Kasumi-1 (cell line): ENCODE measurements at places on chromosomes 7 and 10.

GRCh38 chr7:38373155-38373554 is 99.7 kb upstream of the TARP start:
- no peak for DNase-seq

DNA sequence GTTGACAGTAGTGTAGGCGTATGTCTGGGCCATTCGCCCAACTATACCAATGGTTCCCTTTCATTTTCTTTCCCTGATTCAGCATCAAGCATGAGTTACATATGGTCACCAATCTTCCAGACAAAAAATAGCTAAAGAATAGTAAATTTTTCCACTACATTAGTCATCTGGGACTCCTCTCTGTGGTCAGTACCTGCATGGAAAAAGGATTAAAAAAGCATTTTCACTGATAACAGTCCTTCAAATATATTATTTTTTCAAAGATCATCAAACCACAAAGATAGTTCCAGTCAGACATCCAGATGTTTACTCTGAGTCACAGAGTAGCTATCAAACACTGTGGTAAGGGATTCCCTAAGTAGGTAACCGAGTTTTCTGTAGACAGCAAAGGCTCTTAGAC is 302.6 kb upstream of the SEMA3D start:
- no peak for DNase-seq

DNA sequence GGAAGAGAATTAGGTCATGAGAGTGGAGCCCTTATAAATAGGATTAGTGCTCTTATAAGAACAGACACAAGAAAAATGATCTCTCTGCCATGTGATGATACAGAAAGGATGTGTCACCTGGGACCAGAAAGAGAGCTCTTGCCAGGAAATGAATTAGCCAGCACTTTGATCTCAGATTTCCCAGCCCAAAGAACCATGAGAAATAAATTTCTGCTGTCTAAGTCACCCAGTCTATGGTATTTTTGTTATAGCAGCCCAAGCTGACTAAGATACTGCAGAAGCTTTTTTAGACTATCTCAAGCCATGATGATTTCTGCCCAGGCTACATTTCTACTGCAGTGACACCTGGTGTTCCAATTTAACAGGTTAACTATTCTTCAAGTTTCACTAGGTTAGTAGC is 84.8 kb downstream of the RSU1 start:
- no peak for DNase-seq

DNA sequence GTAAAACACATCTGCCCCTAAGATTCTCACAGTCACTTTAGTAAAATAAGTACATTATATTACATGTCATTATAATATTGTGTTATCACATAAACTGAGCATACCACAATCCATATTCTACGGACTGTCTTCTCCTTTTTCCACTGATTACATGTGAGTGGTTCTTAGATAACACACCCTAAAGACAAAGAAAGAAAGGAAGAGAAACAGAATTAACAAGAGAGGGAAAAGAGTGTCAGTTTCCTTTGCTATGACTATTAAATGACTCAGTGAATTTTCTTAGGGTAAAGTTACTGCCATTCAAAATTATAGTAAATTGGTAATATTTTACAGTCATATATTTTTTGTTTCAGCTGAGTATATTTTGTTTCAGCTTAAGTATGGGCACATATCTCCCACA is 268.3 kb downstream of the TWIST1 start:
- DNase-seq = no peak

GRCh38 chr10:104441329-104442000 is 87.8 kb downstream of the CFAP58 start:
- DNase-seq = no peak

- no peak for DNase-seq
Measured at GRCh38 chr7:108650467-108650866, 80.8 kb downstream of the DNAJB9 start.

DNA sequence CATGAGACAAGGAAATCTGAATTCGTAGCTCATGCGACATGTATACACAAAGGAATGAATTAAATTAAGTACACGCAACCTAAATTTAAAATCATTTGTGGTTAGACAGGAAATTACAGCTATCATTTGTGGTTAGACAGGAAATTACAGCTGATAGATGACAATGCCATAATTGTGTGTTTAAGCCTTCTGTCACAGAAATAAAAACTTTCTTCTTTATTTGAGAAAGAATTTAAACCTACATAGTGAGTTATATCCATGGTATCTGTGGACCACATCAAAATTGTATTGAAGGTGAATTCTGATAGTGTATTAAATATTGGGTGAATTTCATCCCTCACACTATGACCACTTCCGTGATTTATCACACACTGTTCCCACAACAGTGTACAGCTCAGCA is 362.9 kb downstream of the MAGI2 start:
- DNase-seq = no peak

DNA sequence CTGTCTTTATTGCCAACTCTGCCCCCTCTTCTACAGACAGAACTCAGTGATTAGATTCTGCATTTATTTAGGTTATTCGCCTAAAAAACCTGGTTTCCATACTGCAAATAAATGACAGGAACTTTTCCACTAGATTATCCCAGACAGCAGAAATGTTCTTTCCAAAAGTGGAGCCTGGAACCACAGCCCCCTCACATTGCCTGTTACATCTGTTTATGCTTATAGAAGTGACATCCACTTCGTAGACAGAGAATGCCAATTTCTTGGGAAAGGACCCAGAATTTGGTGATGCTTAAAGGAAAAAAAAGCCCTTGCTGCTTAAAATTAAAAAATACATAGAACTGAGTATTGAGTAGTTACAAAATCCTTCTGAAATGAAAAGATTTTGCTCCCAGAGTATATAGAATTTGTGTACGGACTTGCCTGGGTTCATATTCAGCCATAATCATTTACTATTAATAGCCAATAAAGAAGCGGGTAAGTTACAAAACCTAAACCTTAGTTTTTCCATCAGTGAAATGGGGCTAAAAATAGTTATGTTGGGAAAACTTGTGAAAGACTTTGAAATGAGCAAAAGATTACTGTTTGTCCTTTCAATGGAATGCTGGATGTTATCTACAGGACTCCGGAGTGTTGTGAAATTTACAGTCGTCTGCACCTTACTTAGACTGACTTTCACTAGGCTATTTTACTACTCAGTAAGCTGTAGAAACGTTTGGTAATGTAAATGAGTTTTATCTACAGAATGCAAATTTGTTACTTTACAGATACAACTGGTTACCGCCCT is 1.1 kb upstream of the PPP1R9A start:
- DNase-seq = no peak
